Hematopoietic multipotent progenitor cell treated with erythropoietin and hydrocortisone succinate and interleukin-3 and kit ligand, for 6 days (in vitro differentiated cells): ENCODE measurements at places on chromosomes 7 and 10.

DNA sequence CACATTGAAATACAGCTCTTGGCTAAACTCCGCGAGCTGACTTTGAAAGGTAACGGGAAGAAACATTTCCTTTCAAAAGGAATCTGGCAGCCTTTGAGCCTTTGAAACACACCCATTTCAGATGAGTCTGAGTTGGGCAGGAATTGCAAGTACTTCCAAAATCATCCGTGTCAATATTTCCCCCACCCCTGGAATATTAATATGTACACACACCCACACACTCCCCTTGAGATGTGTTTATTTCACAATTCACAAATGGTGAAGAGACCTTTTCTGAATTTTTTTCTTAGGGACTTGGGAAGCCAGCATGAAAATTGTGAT, 438.7 kb upstream of the NRP1 start:
- DNase-seq: no peak

DNA sequence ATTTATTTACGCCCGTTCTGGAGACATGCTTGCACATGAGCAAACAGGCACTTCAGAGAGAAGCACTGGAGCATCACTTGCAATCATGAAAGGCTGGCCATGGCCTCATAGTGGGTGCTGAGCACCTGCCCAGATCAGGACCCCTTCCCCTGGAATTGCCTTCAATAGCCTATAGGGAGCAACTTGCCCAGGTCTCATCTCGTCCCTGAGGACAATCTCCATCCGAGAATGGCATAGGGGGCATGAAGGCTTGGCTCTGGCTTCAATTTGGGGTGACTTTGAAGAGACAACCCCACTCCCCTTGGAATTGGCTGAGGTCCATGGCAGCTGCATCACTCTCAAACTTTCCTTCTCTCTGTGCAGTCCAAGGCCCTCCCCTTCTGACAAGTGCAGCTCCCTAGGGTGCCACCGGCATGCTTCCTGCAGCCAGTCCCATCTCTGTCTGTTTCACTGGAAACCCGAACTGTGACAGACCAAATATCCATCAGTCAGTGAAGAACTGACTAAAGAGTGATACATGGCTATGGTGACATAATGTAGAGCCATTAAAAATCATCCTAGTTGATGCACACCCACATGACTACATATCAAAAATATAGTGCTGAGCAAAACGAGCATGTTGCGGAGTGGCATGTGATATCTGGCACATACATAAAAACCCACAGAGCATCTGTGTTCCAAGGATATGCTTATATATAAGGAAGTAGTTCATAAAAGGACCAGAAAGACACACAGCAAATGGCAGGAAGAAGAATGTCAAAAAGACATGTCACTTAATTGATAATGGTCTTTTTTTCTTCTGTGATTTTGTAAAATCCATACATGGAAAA, 12.4 kb downstream of the GDF2 start:
- peak; percentile 45 for DNase-seq

DNA sequence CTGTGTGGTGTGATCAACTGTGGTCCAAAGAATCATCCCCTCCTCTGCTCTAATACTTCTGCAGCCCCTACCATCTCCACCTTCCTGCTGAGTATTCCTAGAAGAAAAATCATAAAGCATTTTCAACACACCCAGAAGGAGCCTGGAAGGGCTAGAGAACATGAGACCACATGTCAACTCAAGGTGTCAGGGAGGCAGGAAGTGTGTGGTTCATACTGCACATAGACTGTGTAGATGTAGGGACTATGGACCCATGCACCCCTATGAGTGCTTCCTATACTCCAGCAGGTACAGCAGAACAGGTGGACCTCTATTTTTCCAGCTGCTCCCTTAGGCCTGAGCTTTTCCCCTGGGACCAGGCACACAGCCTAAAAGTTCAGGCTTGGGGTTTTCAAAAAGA, 2.6 kb upstream of the ZNF746 start:
- no peak for DNase-seq

DNA sequence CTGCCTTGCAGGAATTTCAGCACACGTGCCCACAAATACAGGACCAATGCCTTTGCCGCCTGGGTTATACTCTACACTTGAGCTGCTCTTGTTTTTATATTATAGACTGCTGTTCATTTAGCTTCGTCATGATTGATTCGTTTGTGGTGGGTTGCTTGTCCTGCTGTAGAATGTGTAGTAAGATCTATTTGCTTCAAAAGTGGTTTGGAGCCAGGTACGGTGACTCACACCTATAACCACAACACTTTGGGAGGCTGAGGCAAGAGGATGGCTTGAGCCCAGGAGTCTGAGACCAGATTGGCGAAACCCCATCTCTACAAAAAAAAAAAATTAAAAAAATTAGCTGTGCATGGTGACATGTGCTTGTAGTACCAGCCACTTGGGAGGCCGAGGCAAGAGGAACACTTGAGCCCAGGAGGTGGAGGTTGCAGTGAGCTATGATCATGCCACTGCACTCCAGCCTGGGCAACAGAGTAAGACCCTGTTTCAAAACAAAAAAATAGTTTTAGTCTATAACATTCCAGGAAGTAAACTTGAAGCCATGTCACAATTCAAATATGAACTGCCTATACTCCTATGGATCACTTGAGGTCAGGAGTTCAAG, 9.0 kb upstream of the RHBDD2 start:
- no peak for DNase-seq

DNA sequence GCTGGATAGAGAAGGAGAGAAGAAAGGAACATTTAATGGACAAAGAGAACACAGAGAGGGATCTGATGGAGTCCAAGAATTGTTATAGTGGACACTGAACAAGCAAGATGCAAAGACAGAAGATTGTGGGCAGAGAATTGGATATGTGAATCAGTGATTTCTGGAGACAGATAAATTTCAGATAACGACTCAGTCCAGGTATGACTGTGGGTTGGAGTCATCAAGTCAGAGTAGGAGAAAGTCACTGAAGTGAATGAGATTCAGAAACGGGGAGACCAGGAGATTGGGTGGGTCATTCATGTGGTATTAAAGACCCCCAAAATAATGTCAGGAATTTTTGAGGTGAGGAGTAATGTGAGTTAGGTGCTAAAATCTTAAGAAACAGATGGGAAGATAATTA, 23.0 kb downstream of the ASB4 start:
- DNase-seq: no peak
